Stimulated activated CD4-positive, alpha-beta T cell treated with anti-CD3 and anti-CD28 coated beads, Interleukin-1b, Interleukin-23, amount 100 ng/mL, for 24 hours (primary cell): ENCODE measurements at places on chromosomes 3 and 15.

- DNase-seq, result no peak
Observed at GRCh38 chr15:57785959-57786358, 79.4 kb downstream of the POLR2M start.

DNA sequence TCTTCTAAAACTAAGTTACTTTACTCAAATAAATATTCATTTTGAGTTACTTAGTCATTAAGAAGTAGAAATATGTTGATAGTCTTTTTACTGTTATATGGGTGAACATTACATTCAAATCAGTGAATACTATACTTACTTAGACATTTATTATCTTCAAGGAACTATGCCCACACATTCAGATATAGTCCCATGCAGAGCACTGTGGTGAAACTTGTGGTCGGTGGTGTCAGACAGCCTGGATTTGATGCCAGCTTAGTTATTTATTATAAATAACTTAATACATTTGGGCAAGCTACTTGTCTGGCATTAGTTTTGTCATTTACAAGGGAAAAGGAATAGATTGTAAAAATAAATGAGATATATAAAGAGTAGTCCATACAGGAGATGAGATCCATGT lies 149.5 kb downstream of the RAP2B start:
- no peak for DNase-seq

- DNase-seq, result no peak
Observed at GRCh38 chr3:53597136-53597915, 102.9 kb downstream of the CACNA1D start.

DNA sequence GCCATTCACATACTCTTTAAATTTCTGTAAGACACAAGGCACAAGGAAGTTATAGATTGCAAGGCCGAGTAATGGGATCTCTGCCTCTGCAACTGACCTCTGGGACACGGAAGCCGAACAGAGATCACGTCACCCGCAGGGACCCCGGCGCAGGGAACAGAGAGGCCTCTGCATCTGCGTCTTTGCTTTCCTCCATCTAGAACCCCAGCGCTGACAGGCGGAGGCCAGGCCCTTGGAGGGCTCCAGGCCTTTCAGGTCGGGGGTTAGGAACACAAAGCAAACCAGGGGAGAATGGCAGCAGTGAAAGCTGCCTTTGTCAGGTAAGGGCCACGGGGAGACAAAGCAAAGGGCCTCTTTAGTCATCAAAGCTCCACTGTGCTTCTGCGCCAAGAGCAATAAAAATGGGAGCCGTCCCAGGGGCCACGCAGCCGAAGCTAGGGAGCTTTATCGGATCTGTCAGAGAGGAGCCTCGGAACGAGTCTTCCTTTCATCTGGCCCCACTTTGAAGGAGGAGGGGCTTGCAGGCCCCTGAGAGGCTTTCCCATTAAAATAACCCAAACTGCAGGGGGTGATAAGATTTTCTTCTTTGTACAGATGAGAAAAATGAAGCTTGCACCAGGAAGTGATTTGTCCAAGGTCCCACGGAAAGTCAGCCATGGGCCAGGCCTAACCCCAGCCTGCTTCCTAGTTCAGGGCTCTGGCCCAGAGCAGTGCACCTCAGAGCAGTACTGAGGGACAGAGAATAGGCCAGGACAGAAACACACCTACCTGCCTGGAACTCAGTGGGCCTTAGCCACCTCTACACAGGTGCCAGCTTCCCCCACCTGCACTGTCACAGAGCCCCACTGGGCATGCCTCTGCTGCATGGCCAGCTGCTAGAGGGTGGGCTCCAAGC lies 84.4 kb upstream of the RAD18 start:
- no peak for DNase-seq

- DNase-seq, result no peak
Observed at GRCh38 chr3:183085634-183086390, 13.5 kb downstream of the MCCC1 start.

GRCh38 chr3:141333836-141334626 lies 34.3 kb upstream of the ZBTB38 start:
- DNase-seq, result no peak
